ENCODE measurements at places on chromosomes 7 and 10.

DNA sequence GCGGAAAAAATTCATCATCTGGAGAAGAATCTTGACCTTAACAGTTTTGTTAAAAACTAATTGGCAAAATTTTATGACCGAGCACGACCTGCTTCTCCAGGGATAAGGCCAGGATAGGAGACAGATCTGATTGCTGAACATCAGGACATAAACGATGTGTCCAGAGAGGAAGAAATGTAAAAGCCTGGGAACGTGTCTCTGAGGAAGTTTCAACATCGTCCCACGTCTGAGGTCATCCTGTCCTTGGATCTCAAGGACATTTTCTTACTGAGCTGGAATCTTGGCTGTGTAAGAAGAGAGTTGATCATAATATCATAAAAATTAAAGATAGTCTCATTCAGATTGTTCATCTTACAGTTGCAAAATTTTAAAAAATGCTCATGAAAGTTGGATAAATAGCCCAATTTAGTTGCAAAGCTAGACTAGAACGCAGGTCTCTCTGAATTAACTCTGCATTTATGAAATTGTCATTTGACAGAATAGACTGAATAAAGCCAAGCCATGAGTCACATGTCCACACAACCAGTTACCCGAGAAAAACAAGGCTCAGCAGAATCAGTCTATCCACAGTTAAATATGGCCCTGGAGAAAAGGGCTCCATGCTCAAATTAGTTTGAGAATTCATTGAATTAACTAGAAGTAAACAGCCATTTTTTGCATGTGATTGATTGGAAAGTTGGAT is 120.0 kb upstream of the EGFR start:
- DNase-seq: no peak

GRCh38 chr7:158040199-158040598 is 547.4 kb downstream of the PTPRN2 start:
- DNase-seq: no peak

DNA sequence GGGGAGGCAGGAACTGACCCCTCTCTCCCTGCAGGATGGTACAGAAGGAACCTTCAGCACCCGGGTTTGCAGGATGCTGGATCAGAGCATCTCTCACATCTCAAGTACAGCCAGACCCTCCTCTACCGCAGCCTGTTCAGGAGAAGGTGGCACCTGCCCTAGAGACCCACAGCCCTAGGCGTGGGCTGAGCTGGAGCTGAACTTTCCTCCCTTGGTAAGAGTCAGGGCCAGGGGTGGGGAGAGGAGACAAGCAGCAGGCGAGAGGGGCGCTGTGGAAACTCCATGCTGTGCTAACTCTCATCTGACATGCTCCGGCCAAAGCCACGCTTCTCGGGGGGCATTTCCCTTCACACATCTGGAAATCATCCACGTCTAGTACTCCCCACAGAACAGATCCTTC is 154.4 kb downstream of the DIP2C start:
- DNase-seq: no peak

- no peak for DNase-seq
Measured at GRCh38 chr7:117605712-117606111, 125.9 kb downstream of the CFTR start.

DNA sequence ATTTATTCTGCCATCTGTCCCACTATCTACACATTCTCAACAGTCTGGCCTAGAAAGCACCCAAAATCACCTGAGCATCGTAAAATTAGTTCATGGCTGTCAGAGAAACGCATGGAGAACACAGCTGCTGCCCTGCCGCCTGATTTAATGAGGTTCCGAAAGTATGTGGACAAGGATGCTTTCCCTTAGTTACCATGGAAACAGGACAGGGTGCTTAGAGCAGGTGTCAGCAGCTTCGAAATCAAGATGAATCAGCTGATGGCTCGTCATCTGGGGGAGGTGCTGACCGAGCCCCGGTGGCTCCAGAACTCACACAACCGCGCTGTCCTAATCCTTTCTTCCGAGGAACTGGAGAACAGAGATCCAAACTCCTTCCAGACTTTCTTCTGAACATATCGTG is 151.5 kb downstream of the TEX36 start:
- DNase-seq: no peak

- no peak for DNase-seq
Measured at GRCh38 chr10:60334991-60335390, 54.7 kb downstream of the ANK3 start.

DNA sequence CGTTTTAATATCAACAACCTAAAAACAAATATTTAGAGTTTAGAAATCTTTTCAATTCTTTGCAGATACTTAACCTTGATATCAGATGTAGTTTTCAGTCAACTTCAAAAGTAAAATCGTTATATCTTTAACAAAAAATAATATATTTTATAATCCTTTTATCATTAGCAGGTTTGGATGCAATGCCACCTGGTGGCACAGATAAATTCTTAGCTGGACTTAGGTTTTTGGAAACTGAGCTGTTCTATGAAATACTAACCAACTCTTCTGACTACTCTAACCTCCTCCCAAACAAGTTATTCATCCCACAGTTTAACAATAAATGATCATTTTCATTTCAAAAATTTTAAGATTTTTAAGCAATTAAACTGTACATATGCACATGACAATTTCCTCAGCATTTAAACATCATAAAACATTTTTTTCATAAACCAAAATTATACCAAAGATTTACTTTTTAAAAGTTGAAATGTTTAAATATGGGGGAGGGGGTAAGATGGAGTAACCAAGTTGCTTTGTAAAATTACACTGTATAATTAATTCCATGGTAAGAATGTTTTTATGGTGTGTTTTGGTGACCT is 56.9 kb downstream of the HIBADH start:
- peak; percentile 68 for DNase-seq

GRCh38 chr7:154973381-154973780 is 29.5 kb downstream of the PAXIP1 start:
- DNase-seq: no peak

- no peak for DNase-seq
Measured at GRCh38 chr7:152136686-152137085, 111.2 kb downstream of the GALNT11 start.

DNA sequence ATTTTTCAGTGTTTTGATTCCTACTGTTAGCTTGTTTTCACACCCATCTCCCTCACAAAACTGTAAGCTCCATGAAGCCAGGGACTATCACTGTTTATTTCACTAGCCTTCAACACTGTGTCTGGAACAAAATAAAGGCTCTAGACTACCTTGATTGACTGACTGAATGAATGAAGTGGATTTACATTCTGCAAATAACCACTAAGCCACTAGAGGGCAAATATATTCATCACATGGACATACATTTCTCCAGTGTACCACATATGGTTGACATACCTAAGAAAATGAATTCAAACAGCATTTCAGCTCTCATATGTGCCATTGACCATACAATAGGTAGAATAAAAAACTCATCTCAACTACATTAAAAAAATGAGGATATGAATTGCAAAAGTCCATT is 185.9 kb downstream of the RAB11FIP2 start:
- peak; percentile 7 for DNase-seq

GRCh38 chr10:30813872-30814481 is 184.4 kb upstream of the LYZL2 start:
- DNase-seq: peak; percentile 96

DNA sequence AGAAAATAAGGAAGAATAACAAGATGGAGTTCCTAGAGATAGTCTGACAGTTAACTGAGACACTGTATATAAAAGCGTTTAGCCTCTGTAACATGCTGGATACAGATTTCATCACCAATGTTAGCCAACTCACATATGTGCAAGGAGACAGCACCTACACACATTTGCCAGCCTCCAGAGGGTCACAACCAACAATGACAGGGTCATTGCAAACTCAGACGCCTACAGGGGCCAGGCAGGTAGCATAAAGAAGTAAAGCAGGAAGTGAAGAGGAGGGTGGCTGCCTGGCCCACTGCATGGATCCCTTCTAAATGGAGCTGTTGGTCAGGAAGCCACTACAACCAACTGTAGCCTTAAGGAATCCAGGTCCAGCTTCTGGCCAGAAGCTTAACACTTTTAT is 50.4 kb downstream of the NRAP start:
- DNase-seq: no peak

- DNase-seq: no peak
Measured at GRCh38 chr7:44696728-44697127, 51.9 kb upstream of the ZMIZ2 start.

Measured in HT1080 (cell line).